NCI-H460 (cell line): ENCODE measurements at places on chromosomes 13 and 19. TPM values are rescaled to one million over a fixed set of nuclear protein-coding genes. Genes with fewer than 3 reads are reported as not detected.

DNA sequence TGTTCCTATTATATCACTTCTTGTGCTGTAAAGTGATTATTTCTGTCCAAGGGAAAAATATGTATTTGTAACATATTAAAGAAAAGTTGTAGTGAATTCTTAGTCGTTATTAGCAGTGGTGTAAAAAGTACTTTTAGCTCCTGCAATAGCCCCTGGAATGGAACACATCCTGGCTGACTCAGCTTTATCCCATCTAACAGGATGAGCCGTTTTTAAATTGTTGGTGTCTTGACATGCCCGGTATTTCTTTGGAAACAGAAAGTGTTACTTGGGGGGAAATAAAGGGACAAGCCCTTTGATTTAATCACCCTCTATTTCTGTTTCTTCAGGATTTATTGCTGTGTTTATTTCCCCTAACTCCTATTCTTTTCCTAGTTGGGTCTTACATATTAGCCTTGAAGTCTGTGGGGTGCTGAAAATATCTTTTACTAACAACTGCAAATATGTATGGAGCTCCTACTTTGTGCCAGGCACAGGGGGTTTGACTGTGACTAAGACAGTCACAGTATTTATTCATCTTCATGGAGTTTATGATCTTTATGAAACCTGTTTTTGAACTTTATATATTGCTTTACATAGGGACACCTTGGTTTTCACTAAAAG is 17.9 kb downstream of the COG3 start:
- no peak for DNase-seq

GRCh38 chr19:48926909-48927308 is 6.6 kb upstream of the DHDH start:
- DNase-seq, result no peak

DNA sequence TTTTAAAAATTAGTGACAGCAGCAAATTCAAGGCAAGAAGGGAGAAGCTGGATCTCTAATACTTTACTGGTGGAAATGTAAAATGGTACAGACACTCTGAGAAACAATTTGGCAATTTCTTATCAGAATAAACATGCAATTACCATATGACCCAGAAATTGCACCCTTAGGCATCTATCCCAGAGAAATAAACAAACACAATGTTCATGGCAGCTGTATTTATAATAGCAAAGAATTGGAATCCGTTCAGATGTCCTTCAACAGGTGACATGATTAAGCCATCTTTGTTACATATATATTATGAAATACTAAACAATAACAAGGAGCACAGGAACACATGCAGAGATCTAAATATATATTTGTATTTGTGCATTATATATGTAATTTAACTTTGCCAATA is 756.5 kb downstream of the SLITRK1 start:
- DNase-seq, result no peak

DNA sequence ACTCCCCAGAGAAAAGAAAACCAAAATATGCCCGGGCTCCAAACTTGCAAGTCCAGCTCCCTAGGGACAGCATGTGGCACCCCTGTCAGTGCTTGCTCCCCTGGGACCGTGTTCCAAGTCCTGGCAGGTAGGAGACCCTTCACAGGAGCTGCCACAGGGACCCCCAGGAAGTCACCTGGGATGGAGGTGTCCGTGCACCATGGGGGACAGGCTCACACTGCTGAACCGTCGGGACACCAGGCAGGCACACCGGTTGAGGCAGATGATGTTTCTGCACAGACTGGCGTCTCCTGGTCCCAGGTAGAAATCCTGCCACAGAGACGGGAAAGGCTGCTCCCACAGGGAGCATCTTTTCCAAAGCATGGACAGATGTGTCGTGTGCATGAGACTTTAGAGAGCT is 11.7 kb upstream of the PROZ start:
- DNase-seq, result no peak

DNA sequence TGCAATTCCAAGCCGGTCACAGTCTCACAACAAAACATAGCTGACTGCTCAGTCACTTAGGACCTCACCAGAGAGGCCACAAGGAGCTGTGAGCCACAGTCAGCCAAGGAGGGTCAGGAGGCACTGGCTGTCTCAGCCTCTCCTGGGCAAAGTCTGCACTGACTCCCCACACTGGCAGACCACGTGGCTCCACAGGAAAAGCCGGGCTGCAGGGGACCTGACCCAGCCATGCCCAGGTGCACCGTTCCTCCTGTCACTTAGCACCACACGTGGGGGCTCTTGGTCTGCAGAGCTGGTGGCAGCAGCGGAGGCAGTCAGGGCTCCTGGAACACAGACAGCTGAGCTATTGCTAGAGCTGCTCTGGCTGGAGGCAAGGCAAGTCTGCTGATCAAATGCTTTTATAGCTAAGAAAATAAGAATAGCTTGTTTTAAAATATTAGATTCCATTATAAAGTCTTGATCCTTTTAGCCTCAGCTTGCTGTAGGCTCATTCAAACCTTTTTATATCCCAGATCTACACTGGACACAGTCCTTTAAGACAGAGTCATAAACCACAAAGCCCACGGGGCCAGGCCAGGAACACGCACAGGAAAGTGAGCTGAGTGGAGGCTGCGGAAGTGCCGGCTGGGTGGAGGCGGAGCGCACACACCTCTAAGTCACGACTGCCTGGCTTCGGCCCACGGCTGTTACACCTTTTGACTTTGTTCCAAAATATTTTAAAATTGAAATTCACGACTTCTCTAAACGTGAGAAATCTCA is 744.1 kb downstream of the UQCRFS1 start:
- no peak for DNase-seq

Gene SELENOV
- total RNA-seq, result not detected in 2 replicates

Gene KL
- total RNA-seq, result 0.05 TPM in 1 of 2 replicates, not detected in the other

Gene ZNF433
- not detected in 2 replicates for total RNA-seq
